ENCODE measurements at places on chromosomes 3 and 15.
A peak's percentile ranks its signal among the peaks of the same experiment; 100 is the strongest.

- DNase-seq, result no peak
Measured at GRCh38 chr3:142273501-142273900, 48.1 kb upstream of the GK5 start.

GRCh38 chr3:186149319-186149960 lies 40.6 kb upstream of the ETV5 start:
- no peak for DNase-seq

GRCh38 chr3:97793420-97794019 lies 28.3 kb upstream of the CRYBG3 start:
- no peak for DNase-seq

DNA sequence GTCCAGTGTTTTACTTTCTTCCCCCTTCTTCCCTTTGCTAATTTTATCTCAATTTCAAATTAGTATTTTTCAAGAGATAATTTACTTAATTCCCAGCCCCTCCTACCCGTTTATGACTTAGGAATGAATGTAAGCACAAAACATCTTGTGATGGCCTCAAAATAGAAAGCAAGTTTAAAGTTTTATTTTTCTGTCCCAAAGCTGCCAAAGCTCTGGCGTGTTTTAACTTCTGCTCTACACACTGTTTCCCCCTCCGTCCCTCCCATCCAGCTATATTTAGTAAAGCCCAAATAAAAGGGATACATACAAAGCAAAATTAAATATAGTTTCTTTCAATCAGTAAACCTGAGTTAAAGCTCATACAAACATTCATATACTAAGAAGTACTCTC lies 59.9 kb downstream of the IGF2BP2 start:
- DNase-seq, result no peak

DNA sequence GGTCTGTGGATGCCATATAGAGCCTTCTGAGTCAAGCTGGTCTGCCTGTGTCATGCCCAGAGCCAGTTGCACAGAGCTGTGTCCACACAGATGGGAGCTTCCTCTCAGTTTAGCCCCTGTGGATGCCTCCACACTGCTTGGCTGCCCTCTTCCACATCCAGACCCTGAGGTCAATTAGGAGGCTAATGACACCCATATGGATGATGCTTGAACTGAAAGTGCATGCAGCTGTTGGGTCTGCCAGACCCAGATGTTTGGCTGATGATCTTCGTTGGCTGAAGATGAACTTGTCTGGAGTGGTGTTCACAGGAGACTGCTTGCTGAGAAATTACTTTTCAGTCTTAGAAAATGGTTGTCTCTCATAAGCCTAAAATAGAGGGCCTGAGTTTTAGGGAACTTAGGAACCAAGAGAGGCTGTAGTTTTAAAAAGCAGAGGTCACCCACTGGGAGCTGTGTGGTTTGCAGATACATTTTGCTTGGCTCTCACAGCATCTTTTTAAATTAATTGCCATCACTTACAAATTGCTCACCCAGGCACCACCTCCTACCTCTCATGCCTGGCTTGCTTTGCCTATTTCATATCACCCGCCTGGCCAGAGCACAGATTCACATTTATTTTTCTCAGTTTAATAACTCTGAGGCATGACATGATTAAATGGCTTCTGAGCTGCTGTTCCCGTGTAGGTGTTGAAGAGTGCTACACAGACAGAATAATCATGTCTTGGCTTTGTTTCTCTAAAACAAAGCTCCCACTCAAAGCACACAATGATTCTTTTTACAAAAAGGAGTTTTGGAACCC lies 176.1 kb downstream of the MINAR1 start:
- no peak for DNase-seq

DNA sequence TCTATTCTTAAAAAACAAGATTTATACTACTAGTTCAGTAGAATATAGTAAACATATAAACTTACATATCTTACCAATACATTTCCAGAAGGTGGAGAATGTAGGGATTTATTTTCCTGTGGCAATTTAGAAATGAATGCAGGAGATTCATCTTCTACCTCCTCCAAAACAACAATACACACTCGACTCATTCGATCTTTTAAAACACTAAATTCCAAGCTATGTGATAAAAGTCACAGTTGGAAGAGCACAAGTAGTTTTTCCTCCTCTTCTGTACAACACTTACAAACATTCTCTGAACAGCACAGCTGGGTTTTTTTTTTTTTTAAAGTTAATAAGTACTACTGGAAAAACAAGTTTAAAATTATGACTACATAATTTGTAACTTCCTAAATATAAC lies 1.4 kb downstream of the ANKRD28 start:
- DNase-seq, result no peak

- no peak for DNase-seq
Measured at GRCh38 chr3:179416681-179417080, 34.6 kb downstream of the GNB4 start.

DNA sequence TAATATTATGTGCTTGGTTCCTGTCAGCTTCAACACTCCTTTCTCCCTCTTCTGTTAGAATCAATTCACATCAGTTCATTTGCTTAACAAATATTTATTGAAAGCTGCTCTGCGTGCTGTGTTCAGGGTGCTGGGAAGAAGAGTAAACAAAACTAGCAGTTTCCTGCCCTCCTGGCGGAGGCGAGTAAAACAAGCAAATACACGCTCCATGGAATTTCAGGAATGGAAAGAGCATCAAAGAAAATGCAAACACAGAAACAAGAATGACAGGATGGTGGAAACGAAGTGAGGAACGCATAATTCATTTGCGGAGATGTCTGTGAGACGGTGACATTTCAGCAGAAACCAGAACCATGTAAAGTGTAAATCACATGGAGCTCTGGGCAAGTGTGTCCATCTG lies 49.4 kb upstream of the SPTSSB start:
- DNase-seq, result no peak

- no peak for DNase-seq
Measured at GRCh38 chr3:192445770-192446644, 281.3 kb downstream of the FGF12 start.

GRCh38 chr15:69299451-69299886 lies 757 bp downstream of the PAQR5 start:
- no peak for DNase-seq

DNA sequence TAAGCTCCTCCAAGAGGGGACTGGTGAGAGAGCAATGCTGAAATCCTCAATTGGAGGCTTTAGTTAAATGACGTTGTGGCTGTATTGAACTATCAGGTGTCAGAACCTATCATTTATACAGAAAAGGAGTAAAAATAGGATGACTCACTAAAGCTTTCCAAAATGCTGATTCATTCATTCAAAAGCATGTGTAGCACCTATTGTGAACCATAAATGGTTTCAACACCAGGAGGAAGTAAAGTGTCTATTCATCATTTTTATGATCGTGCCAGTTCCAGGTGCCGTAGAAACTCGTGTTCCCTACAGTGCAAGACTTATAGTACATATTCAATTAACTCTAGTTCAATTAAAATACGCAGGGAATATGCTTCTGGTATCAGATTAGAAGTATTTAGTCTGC lies 66.5 kb upstream of the ARRDC4 start:
- no peak for DNase-seq

DNA sequence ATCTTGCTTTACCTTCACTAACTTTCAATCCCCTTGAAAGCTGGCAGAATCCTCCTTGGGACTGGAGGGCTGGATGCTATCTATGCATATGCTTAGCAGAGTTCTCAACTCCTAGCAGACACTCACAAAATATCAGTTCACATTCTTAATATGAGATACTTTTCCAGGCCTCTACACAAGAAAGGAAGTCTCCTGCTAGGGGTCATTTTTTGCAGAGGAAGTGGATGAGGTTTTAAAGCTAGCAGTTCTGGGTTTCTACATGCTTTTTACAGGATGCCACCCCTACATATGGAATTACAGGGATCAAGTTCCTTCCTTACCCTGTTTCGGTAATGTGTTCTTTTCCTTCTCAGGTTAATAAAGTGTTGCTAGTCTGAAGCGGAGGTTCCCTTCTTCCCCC lies 206.3 kb upstream of the TP63 start:
- no peak for DNase-seq

DNA sequence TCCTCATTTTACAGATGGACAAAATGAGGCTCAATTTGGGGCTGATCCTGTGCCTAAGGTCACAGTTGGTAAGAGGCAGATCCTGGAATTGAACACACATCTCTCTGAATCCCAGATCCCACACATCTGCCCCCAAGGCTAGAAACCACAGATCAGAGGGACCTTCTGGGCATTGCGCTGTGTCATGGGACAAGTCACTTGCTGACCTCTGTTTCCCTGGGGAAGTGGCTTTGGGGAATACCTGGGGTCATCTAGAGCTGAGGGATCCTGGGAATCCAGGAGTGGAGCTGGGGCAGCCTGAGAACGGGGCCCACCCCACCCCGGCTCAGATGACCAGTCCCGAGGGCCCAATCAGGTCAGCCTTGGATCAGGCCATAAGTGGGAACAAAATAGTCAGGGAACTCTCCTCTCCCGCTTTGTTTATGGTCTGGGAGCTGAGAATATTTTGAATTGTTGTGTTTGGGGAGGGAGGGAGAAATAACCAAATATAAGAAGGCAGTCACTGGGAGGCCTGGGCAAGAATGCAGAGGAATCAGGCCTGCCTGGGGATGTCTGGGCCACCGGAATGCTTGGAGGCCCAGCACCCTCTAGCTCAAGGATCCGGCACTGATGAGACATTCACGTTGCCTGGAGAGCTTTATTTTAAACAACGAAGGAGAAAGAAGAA lies 8.8 kb upstream of the SLC6A6 start:
- DNase-seq, result no peak

DNA sequence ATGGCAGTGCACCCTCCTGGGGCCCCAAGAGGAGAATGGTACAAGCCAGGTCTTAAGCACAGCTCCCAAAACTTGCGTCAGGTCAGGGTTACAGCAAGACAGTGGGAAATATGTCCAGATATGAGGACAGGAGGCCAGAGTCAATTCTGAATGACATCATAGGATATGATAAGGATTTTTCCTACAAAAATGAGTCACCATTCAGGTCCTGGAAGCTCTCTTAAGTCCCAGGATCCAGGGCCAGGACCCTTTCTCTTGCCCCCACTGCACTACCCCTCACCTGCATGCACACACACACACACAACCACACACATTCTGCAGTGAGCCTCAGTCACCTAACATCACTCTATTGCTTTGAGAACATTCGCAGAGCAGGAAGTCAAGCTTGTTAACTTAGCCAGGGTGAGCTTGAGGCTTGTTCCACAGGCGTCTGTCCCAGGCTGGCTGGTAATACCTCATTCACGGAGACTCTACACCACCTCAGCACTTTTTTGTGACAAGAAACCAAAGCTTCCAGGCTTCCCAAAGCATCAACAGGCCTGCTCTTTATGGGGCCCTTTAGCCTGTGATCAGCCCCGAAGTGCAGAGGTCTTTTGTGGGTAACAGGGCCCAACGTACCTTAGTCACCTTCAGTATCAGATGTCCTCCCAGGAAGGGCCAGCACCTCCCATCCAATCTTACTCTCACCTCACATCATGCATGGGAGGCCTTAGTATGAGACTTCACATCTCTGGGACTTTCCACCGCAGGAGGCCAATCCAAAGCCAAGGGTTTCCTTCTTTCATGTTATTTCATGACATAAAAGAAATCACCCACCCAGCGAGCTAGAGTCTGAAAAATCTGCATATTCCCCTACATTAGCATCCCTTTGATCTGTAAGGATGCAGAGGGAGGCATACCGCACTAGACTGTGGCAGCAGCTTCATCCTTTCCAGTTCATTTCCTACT lies 74.0 kb upstream of the LIPC start:
- no peak for DNase-seq

- DNase-seq, result no peak
Measured at GRCh38 chr15:89893027-89893426, 767 bp downstream of the AP3S2 start.

DNA sequence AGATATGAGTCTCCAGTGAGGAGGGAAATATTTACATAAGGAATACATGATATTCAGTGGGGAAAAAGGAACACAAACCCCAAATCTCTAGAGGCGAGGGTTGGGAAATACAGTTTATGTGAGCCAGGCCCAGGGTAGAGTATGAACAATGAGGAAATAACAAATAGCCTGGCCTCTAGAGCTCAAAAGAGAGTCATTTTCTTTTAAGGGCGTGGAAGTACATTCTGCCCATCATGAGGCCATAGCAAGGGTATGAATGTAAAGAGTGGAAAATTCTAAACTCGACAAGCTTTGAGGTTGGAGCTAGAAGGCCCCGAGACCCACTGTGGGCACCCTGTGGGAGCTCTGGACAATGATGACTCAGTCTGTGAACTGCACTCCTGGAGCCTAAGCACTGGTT lies 27.8 kb upstream of the IGF2BP2 start:
- DNase-seq, result no peak

GRCh38 chr15:68383161-68384074 lies 48.5 kb downstream of the ITGA11 start:
- peak; percentile 69 for DNase-seq

DNA sequence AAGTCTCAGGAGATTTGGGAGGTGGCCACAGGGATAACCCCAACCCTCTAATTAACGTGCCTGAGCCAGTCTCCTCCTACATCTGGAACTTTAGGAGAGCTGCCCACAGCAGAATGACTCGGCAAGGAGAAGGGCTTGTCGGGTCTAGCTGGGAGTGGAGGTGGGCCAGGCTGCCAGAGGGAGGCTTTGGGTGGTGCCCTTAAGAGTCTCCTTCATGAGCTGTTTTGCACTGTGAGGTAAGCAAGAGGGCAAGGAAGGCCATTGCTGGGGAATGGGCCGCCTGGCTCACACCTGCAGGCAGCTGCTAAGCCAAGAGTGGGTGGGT lies 3.6 kb upstream of the TNK2 start:
- DNase-seq, result no peak

- DNase-seq, result no peak
Measured at GRCh38 chr15:71547011-71547410, 263.3 kb upstream of the NR2E3 start.

- DNase-seq, result no peak
Measured at GRCh38 chr3:52196977-52197376, 983 bp upstream of the ALAS1 start.

DNA sequence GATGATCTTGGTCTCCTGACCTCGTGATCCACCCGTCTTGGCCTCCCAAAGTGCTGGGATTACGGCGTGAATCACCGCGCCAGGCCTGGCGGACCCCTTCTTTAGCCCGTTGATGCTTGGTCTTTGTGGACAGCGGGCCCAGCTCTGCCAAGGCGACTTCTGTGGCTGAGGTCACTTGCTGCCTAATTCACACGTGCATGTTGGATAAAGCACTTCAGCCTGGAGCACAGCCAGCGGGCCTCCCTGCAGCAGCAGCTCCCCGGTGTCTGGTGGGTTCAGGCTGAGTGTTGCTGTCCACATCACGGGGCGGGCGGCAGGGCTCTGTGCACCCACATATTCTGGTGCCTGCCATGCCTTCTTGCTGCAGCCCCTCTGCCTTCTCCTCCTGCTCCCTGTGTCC lies 88.4 kb downstream of the DGKG start:
- DNase-seq, result no peak

DNA sequence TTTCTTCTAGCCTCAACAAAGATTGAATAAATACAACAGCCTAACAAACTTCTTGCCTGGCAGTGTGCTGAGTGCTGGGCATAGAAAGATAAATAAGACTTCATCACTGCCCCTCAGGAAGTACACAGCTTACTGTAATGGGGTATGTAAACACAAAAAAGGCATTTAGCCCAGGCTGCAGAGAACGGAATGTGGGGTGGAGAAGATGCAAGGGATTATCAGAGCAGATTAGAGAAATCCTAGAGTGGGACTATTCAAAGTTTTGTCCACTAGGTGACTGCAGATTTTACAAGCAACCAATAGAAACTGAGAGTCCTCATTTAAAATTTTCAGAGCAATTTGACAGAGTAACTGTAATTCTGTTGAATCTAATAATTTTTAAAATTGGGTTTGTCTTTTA lies 35.4 kb upstream of the TSC22D2 start:
- no peak for DNase-seq

- no peak for DNase-seq
Measured at GRCh38 chr3:176759815-176760506, 437.3 kb downstream of the TBL1XR1 start.

GRCh38 chr15:88741671-88742070 lies 61.6 kb upstream of the ACAN start:
- DNase-seq, result no peak

GRCh38 chr3:182702216-182702615 lies 91.1 kb upstream of the ATP11B start:
- no peak for DNase-seq

Data from GM12891 (cell line).